ENCODE measurements at places on chromosomes 3 and 15.

DNA sequence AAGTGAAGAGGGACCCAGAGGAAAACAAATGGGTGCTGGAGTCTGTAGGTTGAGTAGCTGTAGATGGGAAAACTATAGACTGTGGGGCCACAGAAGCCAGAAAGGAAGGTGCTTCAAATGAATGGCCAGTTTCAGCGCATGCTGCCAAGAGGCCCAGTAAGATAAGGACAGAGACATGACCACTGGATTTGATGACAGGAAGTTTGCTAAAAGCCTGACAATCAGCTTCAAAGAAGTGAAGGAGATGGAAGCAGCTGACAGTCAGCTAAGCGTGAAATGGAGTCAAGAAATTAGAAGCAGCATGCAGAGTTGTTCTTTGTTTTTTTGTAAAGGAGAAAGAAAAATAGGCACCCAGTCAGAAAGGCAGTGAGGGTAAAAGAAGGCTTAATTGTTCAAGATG is 24.9 kb downstream of the TXNRD3 start:
- DNase-seq: no peak

- DNase-seq: no peak
Measured at GRCh38 chr15:71679223-71679792, 131.0 kb upstream of the NR2E3 start.

- no peak for DNase-seq
Measured at GRCh38 chr15:68188647-68189046, 16.5 kb downstream of the CALML4 start.

DNA sequence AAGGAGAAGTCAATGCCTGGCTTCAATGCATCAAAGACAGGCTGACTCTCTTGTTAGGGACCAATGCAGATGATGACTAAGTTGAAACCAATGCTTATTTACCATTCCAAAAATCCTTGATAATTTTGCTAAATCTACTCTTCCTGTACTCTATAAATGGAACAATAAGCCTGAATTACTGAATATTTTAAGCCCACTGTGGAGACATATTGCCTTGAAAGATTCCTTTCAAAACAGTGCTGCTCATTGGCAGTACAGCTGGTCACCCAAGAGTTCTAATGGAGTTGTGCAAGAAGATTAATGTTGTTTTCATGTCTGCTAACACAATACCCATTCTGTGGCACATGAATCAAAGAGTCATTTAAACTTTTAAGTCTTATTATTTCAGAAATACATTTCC is 181.0 kb upstream of the CBLB start:
- no peak for DNase-seq

DNA sequence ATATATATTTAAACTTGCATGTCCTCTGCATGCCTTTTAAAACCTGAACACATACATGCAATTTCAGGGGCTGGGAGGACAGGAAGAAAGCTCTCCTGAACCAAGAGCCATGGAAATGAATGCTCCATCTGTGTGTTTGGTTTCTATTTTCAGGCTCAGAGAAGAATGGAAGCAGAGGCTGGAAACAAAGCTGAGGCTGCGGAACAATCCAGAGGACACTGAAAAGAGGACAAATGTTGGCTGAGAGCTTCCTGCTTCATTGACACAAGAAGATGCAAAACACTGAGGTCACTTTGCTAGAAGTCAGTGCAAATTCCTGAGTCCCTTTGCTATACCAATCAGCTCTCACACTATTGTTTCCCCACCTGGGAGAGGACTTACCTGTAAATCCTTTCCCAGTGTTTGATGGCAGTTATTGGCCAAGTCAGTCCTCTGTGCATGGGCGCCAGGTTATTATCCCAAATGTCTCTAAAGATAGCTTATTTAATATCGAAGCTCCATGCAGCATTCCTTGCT is 12.7 kb downstream of the FAM240A start:
- no peak for DNase-seq

GRCh38 chr15:24945711-24946110 is 9.1 kb upstream of the SNRPN start:
- no peak for DNase-seq

- no peak for DNase-seq
Measured at GRCh38 chr3:63940389-63940757, 28.2 kb upstream of the SCAANT1 start.

Data from GM10248 (cell line).